Brain microvascular endothelial cell (primary cell): ENCODE measurements at places on chromosomes 5 and 9.

DNA sequence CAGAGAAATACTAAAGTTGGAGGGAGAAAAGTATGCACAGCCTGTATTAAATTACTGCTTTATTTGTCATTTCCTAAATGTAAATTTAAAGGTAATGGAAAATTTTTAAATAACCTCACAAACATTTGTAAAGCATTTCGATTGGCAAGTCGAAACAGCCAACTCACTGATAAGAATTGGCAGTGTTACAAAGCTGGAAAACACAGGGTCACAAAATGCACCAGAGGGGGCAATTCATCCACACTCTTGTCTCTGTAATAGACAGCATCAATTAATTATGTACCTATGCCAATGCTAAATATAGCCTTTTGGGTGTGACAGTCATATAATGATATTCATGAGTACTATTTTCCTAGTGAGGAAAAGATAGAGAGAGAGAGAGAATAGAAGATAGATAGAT, 140.6 kb upstream of the PRLR start:
- DNase-seq: no peak

- no peak for DNase-seq
Observed at GRCh38 chr5:160824301-160825001, 27.6 kb downstream of the ATP10B start.

GRCh38 chr5:120152472-120152871, 311.6 kb upstream of the PRR16 start:
- DNase-seq: peak; percentile 87

DNA sequence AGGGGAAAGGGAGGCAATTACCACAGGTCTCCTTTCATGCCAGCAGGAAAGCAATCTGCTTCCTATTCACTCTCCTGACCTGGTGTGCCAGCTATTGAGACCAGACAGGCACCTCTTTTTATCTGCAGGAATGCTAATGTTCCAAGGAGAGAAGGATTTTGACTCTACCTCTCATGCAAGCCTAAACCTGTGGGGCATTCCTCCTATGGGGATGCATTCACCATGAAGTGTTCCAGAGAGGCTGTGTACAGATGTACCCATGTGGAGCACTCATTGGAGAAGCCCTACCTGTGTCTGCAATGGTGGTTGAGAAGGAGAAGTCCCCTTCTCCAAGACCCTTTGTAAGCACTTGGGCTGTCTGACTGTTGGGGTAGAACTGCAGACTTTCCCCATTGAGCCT, 45.4 kb upstream of the EDIL3 start:
- DNase-seq: no peak

DNA sequence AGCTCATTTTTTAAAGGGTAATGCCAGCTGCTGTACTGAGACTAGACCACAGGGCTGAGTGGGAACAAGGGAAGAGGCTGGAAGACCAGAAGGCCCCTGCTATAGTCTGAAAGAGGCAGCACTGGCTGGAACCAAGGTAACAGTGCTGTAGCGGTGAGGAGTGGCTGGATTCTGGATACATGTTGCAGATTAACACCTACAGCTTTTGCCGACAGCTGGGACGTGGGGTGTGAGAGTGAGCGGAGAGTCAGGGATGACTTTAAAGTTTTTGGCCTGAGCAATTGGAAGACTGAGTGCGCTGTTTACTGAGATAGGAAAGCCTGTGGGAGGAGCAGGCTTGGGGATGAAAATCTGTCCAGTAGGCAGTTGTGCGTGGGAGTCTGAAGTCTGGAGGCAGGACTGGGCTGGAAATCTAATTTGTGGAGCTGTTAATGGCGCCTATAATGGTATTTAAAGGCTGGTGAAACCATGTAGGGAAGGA, 26.5 kb downstream of the AQP7 start:
- no peak for DNase-seq
